Hepatic stellate cell (primary cell): ENCODE measurements at places on chromosomes 3 and 15.

DNA sequence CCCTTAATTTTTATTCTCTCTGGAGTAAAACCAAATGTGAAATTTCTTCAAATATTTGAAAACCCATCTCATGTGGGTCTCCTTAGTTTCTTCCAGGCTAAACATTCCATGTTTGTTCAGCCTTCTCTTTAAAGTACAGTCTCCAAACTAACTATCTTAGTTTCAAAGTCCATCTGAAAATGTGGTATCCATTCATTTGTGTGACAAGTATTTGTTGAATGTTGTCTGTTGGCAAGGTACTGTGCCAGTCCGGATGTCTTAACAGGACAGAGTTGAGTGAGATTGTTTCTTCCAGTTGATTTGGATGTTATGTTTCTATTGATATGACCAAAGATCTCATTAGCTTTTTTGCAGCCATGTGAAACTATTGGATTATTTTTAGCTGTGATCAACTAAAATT lies 347.4 kb downstream of the THSD4 start:
- no peak for DNase-seq

GRCh38 chr3:69386556-69387385 lies 883 bp upstream of the FRMD4B start:
- DNase-seq = no peak

DNA sequence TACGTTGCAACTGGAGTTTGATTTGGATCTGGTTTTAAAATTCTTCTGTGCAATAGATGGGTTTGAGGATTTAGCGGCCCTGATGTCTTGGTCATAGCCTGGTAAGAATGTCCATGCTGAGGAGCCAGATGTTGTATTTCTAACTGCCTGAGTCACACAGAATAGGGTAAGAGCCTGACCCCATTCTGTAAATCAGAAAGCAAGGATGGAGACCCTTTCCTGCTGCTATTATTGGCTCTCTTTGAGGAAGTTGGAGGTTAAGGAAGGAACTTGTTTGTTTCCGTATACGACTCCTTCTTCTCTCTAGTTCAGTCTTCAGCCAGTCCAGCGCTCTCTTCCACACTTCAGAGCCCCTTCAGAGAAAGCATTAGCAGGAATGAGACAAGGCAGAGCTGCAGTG lies 65.1 kb downstream of the HCN4 start:
- DNase-seq = no peak

GRCh38 chr3:78969483-78969882 lies 798.3 kb downstream of the ROBO1 start:
- no peak for DNase-seq
